Activated naive CD8-positive, alpha-beta T cell treated with anti-CD3 and anti-CD28 coated beads, Interleukin-2, amount 50 U/mL, for 16 hours (primary cell): ENCODE measurements at places on chromosomes 6 and 20.

GRCh38 chr20:46939031-46939965, 44.7 kb downstream of the EYA2 start:
- no peak for DNase-seq

DNA sequence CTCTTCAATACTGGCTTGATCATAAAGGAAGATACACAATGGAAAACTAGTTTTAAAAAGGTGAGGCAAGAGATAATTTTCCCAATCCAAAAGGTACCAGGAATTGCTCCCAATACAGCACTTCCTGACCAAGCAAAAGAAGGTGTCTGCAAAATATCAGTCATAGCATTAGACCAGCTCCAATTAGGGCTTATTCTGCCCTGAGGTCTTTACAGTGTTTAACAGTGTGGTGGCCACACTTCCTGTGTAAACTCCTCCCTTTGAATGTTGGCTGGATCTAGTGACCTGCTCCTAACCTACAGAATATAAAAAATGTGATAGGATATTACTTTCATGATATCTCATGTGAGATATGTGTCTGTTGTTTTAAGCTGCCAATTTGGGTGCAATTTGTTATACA, 57.1 kb upstream of the BTN3A2 start:
- DNase-seq, result no peak

GRCh38 chr6:20033697-20034407, 178.4 kb downstream of the MBOAT1 start:
- DNase-seq, result no peak

DNA sequence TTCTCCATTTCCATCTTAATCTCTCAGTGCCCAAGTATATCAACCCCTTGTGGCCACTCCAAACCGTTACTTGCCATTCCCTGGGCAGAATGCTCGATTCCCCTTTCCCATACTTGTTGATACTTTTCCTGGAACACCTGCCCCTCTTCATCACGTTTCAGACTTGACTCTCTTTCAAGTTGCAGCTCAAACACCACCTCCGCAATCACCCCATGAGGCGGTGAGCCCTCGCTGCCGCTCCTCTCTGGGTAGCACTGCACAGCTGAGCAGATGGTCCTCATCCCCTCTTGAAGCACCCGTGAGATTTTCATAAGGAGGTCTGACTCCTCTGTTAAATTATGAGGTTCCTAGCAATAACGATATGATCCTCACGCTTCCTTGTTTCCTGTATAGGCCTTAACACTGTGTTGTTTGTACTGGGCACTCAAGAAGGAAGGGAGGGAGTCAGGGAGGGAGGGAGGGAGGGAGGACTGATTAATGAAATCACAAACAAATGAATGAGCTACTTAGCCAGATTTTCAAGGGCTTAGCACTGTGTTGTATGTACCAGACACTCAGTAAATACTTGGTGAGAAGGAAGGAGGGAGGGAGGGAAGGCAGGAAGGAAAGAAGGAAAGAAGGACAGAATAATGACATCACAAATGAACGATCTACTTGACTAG, 8.0 kb upstream of the UQCC2 start:
- DNase-seq, result no peak

- no peak for DNase-seq
These were observed 129.6 kb downstream of the TAF4 start for GRCh38 chr20:61935926-61936700.

- no peak for DNase-seq
These were observed 28.1 kb upstream of the AKIRIN2 start for GRCh38 chr6:87729965-87730719.

DNA sequence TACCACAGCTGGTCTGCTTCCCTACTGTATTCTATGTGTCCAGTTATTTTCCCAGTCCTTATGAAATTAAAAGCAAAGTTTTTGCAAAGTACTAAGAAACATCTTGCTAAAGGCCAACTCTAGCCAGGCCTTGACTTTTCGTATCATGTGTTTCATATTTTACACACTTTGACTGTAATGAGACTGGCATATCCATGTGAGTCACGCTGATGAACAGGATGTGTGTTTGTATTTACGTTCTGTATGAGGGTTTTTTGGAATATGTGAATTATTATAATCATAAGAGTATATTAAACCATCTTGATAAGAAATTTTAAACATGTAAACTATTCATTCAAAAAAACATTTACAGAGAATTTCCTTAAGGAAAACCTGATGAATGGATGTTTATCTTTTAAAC, 59.7 kb downstream of the EYA4 start:
- no peak for DNase-seq

DNA sequence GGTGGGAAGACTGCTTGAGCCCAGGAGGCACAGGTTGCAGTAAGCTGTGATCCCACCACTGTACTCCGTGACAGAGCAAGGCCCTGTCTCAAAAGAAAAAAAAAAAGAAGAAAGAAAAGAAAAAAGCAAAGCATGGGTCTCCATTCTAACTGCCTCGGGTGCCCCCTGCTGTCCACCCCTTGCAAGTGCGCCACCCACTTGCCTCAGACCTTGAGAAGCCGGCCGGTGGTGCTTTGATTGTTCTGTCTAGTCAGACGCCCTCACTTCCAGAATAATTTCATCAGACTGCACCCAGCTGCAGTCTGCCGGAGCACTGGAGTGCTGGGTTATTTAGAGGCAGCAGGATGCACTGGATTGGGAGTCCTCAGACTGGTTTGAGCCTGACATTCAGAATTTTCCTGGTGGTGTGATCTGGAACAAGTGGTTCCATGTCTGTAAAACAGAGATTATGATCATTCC, 17.6 kb upstream of the TM9SF4 start:
- DNase-seq, result peak; percentile 60

DNA sequence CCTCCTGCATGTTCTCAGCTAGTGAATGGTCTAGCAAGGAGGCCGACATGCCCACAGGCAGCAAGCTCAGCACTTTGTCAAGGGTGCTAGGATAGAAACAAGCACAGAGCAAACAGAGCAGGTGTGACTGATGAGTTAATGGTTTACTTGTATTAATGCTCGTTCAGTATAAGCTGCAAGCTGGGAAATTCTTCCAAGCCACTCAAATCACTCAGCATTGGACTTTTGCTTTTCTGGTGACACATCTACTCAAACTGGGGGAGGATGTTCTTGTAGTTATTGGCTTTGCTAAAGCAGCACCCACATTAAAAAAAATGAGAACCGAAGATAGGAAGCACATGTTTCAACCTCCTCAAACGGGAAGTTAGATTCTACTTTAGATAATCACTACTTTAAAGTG, 43.1 kb upstream of the NEDD9 start:
- no peak for DNase-seq

DNA sequence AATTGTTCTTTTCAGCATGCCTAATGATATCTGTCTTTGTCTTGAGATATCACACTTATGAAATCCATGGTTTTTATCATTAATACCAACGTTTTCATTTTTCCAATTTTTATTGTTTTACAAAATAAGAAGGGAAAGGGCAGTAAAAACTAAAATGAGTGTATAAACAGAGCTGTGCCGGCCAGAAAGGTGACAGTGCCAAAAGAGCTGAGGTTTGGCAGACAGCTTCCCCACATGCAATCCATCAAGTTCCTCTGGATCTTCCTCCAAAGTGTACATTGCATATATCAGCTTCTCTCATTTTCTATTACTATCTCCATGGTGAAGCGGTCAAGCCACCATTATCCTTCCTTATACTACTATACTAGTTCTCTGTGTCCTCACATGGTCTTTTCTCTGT, 10.1 kb upstream of the TMEM244 start:
- no peak for DNase-seq

GRCh38 chr6:155521719-155522118, 66.1 kb upstream of the NOX3 start:
- no peak for DNase-seq

DNA sequence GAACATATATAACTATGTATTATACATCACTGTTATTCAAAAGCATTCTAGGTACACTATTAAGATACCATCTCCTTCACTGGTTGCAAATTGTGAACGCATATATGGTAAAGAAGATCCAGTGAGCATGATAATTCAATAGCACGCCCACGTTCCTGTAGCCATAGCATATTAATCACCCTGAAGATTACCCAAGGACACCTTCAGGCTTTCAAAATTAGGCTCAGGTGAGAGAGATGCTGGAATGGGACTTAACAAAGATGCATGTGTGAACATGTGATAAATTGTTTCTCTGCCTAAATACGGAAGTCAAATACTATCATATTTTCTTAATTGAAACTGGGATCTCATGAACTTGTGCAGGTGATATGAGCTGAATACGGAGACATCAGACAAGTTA, 303.5 kb downstream of the PTPRK start:
- no peak for DNase-seq
